Stimulated activated CD4-positive, alpha-beta T cell treated with anti-CD3 and anti-CD28 coated beads, Interleukin-2, amount 100 ng/mL, for 24 hours (primary cell): ENCODE measurements at places on chromosomes 11 and 22.

DNA sequence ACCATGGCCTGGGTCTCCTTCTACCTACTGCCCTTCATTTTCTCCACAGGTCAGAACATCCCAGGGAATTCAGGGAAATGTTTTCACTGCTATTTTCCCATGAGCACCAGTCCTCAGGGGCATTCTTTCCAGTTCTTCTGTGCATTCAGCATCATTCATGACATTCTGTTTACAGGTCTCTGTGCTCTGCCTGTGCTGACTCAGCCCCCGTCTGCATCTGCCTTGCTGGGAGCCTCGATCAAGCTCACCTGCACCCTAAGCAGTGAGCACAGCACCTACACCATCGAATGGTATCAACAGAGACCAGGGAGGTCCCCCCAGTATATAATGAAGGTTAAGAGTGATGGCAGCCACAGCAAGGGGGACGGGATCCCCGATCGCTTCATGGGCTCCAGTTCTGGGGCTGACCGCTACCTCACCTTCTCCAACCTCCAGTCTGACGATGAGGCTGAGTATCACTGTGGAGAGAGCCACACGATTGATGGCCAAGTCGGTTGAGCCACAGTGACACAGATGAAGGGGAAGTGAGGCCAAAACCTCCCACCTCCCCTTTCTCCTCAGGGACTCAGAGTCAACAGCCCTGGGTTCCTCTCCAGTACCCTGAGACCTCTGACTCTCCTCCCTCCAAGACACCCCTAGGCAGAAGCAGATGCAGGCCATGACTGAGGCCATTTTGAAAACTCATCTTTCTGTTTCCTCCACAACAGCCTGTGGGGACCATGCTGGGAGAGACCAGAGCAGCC lies 15.9 kb upstream of the IGLL5 start:
- DNase-seq = no peak

- DNase-seq = peak; percentile 61
Measured at GRCh38 chr22:41382098-41382578, 396 bp downstream of the TEF start.

- no peak for DNase-seq
Measured at GRCh38 chr11:70334351-70334995, 63.9 kb upstream of the CTTN start.

DNA sequence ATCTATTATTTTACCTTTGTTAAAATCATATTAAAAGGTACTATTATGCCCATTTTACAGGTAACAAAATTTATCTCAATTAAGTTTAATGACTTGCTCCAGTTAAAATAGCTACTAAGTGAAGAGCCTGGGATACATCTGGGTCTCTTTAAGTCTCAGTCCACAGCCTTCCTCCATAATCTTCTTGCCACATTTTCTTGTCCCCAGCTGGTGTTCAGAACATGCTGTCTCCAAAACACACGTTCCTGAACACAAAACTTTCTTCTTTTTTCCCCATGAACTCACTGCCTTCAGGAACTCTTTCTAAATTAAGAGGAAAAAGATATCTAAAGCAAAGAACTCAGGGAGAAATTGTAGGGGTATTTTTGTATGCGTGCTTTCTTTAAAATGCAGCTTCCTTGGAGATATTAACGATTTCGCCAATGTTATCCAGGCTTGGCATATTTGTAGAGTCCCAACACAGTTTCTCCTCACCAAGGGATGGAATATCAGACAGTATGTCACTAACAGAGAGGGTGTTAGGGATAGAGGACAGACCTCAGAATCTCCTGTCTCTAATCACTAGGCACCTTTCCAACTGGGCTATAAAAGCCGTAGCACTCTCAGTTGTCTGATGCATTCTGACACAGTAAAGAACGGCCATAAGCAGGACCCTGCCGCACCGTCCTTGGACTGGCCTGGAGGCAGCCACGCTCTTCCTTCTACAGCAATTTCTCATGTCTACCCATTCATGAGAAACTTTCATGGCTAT lies 232.8 kb upstream of the BLID start:
- DNase-seq = no peak

DNA sequence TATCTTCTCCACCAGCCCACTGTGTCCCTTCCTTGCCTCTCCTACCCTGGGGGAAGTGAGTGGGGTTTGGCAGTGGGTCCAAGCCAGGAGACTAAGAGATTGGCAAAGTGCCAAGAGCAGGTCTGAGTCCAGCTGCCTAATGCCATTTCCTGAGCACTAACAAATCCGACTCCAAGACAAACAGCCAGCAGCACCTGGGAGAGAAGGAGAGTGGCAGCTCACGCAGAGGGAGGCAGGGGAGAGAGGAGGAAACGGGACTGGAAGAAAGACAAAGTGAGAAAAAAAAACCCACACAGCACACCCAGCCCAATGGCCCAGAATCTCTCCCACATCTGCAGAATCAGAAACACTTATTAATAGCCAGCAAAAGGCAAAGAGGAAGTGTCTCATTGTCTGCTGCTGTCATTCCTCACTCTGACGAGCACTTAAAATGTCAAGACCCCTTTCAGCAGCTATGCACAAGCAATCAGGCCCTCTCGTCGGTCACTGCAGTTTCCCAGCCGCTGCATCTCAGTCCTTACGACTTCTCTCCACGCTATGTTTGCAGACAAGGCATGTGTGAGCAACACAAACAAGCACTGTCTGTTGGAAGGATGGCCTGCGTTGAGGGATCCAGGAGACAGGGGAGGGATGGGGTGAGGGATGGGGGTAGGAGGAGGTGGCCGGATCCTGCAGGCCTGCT lies 558.4 kb upstream of the CADM1 start:
- DNase-seq = no peak

DNA sequence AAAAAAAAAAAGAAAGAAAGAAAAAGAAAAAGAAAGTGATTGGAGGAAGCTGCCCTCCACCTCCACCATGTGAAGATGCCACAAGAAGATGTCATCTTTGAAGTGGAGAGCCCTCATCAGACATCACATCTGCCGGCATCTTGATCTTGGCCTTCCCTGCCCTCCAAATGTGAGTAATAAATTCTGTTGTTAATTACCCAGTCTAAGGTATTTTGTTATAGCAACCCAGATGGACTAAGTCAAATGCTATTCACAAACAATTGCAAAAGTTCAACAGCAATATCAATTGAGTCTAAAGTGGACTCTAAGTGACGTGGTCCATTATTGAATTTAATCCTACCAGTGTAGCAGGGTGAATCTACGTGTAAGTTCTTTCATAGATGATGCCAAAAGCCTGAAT lies 55.9 kb upstream of the NUP160 start:
- DNase-seq = no peak

GRCh38 chr22:38774496-38775166 lies 18.8 kb upstream of the SUN2 start:
- DNase-seq = no peak

GRCh38 chr11:64134963-64135362 lies 30.9 kb downstream of the MACROD1 start:
- no peak for DNase-seq

DNA sequence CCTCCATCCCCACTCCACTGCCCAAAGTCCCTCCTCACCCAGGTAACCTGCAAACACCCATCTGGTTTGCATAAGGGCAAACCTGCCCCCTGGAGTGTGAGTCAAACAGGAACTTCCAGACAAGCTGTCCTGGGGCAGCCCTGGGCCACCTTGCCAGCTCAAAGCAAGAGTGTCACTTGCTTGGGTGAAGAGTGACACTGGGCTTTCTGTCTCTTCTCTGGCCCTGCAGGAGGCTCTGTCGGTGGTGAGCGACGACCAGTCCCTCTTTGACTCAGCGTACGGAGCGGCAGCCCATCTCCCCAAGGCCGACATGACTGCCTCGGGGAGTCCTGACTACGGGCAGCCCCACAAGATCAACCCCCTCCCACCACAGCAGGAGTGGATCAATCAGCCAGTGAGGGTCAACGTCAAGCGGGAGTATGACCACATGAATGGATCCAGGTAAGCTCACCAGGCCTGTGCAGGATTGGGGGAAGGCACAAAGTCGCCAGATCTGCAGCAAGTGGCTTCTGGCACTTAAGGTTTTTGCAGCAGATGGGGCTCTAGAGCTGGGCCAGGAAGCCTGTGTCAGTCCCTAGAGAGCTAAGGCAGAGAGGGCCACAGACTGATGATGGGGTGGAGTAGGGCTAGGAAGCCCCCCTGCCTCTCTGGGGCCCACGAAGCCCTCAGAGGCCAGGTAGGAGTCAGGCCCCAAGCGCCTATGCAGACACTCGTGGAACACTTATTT lies 64.2 kb downstream of the FLI1 start:
- peak; percentile 55 for DNase-seq

DNA sequence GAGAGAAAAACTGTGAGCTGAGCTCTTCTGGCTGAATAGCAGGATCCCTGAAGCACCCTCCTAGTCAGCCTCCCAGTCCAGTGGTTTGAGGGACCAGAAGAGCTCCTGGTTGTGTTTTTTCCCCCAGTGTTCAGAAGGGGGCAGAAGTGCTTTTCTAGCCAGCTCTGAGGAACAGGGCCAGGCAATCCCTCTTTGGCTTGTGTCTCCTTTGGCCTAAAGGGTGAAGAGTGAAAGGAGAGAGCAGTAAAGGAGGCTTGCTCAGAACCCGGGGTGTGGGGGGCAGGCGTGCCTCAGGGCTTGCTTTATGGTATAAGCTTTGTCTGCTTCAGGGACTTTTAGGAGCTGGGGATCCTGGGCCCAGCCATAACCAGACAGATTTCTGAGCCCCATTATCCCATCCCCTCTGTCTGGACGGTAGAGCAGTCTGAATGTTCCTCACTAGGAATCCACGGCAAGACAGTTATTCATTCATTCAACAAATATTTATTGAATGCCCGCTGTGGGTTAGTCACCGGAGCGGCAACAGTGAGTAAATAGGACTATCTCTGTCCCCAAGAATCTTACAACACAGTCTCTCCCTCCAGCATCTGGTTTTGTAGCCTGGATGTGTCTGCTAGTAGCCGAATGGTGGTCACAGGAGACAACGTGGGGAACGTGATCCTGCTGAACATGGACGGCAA lies 14.5 kb downstream of the ACP2 start:
- DNase-seq = no peak

DNA sequence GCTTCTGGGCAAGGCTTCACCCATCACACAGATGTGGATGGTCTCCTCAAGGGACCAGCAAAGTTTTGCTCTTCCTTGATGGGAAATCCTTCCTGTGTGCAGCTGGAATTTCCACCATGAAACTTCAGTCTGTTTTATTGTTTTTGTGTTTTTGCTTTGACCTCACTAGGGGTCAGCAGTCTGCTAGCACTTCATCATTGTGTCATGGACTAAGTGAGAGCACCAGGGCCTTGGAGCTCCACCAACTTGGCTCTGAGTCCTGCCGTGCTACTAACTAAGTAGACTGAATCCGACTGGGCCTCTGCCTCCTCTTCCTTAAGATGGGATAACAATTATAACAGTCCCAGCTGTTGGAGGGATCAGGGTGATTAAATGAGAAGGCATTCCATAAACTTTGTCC lies 305.8 kb upstream of the NCAM1 start:
- no peak for DNase-seq

DNA sequence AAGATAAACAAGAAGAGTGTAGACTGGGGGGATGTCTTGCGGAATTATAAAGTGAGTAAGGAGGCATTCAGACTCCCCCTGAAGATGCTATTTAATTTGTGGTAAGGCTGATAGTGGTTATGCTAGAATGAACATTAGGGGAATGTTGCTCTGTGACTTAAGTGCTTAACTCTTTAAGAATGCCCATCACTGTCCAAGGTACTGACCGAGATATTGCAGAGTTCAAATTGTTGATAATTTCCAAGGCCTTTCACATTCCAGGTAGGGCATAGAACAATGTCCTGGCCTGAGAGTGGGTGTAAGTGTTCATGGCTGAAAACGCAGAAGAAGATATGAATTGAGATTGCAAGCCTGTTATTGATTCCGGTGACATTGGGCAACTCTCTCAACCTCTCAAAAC lies 90.3 kb upstream of the SEZ6L start:
- no peak for DNase-seq

DNA sequence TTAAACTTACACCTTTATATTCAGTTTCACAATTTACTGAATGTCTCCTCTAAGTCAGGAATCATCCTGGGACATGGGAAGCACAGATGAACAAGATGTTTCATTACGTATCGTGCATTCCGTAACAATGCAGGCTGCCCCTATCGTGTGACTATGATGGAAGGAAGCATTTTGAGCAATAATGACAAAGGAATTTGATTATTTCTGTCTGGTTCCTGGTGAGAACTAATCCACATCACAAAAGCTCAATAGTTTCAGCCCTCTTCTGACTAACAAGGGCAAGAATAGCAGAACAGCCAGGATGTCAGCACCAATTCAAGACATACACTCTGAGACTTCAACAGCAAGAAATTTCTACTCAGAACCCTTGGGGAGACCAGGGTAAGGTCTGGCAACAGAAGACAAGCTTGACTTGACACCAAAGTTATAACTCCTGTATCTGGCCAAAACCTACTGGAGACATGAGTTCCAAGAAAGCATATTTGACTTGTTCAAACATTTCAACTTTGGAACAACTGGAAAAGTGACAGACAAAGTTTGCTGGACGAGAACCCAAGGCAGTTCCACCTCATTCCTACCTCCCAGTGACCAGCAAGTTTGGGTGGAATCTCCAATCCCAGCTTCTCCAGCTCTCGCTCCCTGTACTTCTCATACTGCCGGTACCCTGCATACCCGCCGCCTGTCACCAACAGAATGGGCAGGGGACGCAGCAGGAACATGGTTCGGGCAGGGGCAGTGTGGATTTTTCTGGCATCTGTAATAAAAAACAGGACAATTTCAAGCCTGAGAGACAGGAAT lies 14.3 kb downstream of the PISD start:
- no peak for DNase-seq

- no peak for DNase-seq
Measured at GRCh38 chr11:93253111-93253510, 55.3 kb upstream of the SLC36A4 start.

DNA sequence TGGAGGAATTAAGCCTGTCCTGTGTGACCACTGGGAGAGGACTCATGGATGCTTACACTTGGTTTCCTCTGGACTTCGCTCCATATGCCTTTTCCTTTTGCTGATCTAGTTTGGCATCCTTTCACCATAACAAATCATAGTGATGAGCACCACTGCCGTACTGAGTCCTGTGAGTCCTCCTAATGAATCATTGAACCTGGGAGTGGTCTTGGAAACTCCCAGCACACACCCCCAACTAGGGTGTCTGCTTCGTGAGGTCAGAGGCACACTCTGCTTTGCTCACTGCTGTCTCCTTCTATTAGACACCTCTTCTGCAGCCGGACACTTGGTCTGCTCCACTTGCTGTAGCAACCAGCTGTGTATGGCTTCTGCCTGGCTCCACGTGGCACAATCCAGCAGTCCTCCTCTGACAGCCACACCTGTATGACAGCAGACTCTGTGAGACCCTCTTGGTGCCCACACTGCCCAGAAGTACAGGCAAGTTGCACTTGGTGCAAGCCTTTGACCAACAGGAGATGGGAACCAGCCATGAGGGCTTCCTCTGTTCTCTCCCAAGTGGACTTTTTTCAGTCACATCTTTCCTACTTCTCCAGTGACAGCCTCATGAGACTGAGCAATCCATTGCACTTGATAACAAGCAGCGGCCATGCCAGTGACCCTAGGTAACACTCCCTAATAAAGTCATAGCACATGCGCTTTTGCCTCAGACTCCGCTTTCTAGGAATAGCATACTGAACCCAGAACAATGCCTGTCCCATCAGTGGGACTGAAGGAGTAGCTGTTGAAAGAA lies 65.0 kb upstream of the HMGXB4 start:
- DNase-seq = no peak

- DNase-seq = no peak
Measured at GRCh38 chr11:62391642-62392425, 27.0 kb upstream of the SCGB1A1 start.

- DNase-seq = peak; percentile 26
Measured at GRCh38 chr22:39349506-39349966, 255 bp upstream of the SYNGR1 start.

- no peak for DNase-seq
Measured at GRCh38 chr11:126497581-126498122, 142.2 kb downstream of the ST3GAL4 start.
